ENCODE measurements at places on chromosomes 6 and 20.

GRCh38 chr20:41697861-41698559, 79.8 kb upstream of the CHD6 start:
- peak; percentile 41 for DNase-seq

GRCh38 chr20:17965042-17965697, 3.4 kb downstream of the SNX5 start:
- DNase-seq, result no peak

- DNase-seq, result no peak
These were observed 74.8 kb upstream of the MBOAT1 start for GRCh38 chr6:20286968-20287565.

- no peak for DNase-seq
These were observed 32.1 kb downstream of the ARFGEF2 start for GRCh38 chr20:48953653-48954052.

GRCh38 chr6:34494973-34495372, 29.1 kb downstream of the PACSIN1 start:
- no peak for DNase-seq

- no peak for DNase-seq
These were observed 37.6 kb upstream of the CD83 start for GRCh38 chr6:14079971-14080370.
